GM18507 (cell line): ENCODE measurements at places on chromosomes 6 and 20.

GRCh38 chr6:118890997-118891790 is 2.8 kb upstream of the ASF1A start:
- no peak for DNase-seq

GRCh38 chr20:16481977-16482376 is 91.3 kb downstream of the KIF16B start:
- no peak for DNase-seq

DNA sequence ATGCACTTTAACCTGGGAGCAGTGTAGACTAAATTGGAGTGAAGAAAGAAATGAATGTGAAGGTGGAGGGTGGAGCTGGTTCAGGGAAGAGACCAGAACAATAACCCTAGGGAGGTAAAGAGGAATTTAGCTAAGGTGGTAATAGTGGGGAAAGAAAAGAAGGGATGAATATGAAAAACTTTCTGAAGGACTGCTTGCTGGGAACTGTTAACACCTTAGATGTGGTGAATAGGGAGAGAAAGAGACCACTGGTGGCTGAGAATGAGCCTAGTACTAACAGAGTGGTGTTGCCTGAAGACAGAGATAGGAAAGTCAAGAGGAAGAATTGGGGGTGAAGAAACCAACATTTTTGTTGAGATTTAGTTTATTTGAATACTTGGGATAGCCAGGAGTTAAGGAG is 78.4 kb upstream of the HS3ST5 start:
- no peak for DNase-seq

DNA sequence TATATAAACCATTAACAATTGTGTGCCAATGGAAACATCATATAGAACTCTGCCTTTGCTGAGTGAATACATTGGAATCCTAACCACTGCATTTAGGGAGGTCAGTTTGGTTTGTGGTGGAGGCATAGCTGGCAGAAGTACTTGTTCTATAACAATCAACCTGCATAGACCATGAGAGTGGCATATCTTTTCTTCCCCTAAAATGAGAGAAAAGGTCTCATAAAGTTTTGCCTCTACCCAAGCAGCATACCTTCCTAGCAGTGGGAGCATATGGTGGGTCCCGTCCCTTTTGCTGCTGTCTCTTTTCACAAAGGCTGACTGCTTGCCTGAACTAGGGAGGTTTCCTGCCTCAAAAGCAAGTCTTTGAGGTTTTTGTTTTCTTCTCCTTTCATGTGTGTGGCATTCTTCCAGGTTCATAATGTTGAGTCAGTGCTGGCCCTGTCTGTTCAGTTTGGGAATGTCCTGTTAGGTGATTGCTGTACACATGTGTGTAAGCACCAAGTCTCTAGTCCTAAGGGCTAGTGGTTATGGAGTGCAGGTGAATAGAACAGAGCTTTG is 61.2 kb upstream of the SUPT3H start:
- DNase-seq = no peak

GRCh38 chr6:165961233-165961632 is 206.4 kb downstream of the TBXT start:
- DNase-seq = no peak

GRCh38 chr6:53496797-53497375 is 48.0 kb downstream of the GCLC start:
- DNase-seq = no peak

DNA sequence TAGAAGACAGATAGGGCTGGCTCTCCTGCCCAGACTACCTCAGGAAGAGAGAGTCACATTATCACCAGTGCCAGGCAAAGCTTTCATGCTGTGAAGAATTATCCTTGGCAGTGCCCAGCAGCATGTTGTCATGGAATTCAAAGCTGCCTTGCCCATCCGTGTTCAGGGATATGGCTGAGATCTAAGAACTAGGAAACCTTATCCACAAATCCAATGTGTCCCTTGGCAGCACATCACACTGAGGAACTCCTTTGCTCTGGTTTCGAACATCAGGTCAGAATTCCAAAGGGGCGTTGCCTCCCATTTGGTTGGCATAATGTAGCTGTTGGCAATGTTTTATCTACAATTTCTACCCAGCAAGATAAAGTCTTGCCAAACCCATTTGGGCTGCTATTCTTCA is 52.7 kb downstream of the ADGRF1 start:
- DNase-seq = no peak

DNA sequence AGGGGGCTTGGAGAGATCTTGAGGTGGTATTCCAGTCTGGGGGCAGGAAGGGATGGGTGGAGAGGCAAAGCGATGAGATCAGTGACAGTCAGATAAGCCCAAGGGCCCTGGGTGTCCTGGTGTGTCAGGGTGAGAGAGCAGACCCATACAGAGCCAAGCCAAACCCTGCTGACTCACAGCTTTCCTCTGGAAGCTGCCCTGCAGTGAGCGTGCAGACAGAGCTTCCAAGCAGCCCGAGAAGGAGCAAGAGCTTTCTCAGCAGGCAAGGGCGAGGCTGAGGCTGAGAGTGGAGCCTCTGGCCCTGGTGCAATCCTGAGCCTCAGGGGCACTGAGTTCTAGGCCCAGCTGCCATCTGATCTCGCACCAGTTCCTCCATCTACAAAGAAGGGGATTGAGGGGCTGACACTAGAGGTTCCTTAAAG is 91.1 kb upstream of the HIVEP1 start:
- DNase-seq = no peak

DNA sequence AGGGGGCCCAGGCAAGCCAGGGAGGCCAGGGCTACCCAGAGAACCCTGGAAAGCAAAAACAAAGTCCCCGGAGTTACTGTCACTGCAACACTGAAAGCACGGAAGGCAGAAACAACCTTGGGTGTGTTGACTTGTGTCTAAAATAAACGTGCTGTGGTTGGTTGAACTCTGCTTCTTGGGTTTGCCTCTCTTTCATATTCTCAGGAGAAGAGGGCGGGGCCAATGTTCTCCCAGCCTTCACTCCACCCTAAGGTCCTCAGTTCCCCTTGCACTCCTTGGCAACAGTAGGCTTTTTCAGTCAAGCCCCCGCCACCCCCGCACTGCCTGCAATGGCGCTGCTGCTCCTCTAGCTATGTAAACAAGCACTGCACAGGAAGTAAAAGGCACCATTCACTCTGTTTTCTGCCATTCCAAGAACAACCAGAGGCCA is 60.9 kb downstream of the COL9A1 start:
- DNase-seq = no peak

DNA sequence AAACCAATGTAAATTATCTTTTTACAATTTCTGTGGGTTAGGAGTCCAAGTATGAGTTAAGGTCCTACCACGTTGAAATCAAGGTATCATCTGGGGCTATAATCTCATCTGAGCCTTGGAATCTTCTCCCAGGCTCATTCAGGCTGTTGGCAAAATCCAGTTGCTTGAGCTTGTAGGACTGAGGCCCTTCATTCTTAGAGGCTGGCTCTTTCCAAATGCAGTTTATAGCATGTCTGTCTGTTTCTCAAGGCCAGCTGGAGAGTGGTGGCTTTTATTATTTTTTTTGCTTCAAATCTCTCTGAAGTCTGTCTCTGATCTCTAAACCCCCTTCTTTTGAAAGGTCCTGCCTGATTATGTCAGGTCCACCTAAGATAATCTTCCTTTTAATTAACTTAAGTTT is 177.2 kb upstream of the ASCC3 start:
- no peak for DNase-seq

DNA sequence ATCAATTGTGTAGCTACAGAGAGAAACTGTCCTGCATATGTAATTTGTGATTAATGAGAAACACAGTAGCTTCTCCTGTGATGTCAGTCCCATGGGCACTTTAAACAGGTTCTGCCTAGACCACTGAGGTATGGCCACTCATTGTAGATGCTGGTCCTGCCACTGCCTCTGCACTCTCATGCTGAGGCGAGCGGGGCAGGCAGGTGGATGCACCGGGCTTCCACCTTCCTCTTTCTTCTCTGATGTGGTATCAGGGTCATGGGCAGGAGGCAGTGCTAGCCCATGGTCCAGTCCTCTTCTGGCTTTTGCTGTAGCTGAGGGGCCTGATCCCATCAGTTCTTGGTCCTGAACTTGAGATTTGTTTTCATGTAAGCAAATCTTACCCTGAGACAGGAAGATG is 58.7 kb downstream of the ADGB start:
- DNase-seq = no peak

DNA sequence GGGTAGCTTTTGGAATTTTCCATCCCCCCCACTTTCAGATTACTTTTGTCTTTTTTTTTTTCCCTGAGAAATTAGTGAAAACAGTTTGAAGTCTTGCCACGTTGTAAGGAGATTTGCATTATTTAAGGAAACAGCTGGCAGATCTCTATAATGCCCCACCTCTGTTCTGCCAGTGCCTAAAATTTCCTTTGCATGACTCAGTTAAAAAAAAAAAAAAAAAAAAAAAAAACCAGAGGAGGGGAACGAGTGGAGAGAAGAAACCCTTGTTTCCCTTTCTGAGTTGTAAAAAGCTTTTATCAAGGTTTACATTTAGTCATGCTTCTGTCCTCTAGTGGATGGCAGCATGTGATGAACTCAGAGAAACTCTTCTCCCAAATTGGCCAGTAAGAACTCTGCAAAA is 33.5 kb downstream of the CARMIL1 start:
- no peak for DNase-seq

DNA sequence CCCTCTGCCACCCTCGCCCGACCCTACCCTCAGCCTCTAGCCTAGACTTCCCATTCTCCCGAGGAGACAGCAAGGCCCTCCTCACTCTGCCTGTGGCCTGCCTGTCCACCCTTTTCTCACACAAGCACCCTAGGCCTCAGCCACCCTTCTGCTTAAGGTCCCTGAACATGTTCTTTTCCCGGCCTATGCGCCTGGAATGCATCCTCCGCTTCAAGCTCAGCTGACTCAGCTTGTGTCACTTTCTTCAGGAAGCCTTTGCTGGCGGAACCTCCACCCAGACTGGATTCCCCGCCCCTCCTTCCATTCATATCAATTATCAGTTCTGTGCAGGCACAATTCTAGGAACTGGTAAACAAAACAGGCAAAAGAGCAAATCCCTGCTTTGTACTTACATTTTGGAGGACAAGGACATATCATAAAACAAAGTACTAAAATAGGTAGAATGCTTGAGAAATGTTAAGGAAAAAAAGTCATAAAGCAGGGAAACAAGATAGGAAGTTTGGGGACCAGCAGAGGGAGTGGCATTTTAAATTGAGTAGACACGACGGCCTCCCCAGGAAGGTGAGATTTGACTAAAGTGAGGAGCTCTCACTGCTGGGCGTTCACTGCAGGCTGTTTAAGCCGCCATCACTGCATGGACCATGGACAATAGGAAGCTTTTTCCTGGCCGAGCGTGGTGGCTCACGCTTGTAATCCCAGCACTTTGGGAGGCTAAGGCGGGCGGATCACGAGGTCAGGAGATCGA is 17.9 kb upstream of the SNHG17 start:
- DNase-seq = no peak

DNA sequence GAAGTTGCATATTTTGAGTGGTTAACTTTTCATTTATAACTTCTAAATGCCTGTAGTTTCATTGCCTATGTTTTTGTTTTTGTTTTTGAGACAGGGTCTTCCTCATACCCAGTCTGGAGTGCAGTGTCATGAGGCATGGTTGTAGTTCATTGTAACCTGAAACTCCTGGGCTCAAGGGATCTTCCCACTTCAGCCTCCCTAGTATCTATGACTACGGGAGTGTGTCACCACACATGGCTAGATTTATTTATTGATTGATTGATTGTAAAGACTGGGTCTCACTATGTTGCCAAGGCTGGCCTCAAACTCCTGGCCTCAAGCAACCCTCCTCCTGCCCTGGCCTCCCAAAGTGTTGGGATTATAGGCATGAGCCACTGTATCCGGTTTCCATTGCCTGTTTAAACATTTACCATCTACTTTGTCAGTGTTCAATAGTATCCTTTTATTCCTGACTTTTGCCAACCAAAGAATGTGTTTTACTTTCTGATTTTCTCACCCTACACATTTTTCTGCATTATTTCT is 144.6 kb downstream of the CDKAL1 start:
- DNase-seq = no peak

GRCh38 chr6:153096031-153096430 is 35.1 kb downstream of the RGS17 start:
- DNase-seq = no peak

GRCh38 chr6:46440141-46440540 is 51.1 kb downstream of the RCAN2 start:
- DNase-seq = no peak

DNA sequence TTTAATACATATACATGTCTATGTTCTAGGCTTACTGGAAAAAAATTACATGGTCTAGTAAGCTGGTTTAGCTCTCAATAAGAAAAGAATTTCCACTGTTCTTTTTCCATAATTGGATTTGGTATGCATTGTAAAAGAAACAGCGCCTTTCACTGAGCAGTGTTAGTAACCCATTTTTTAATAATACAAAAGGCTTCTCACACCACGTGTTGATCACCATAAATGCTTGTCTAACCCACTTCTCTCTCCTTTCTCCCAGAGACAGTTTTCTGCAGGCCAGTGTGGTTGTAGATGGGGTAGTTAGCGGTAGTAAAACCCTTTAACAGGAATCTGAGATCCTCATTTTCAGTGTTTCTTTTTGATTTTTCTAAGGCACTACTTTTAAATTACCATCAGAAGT is 348.7 kb upstream of the MANEA start:
- no peak for DNase-seq

- DNase-seq = no peak
Measured at GRCh38 chr20:13771853-13772453, 12.8 kb downstream of the ESF1 start.

- DNase-seq = no peak
Measured at GRCh38 chr6:24223115-24223919, 97.3 kb downstream of the NRSN1 start.

GRCh38 chr6:85493389-85493788 is 43.5 kb downstream of the NT5E start:
- no peak for DNase-seq

- no peak for DNase-seq
Measured at GRCh38 chr6:26195924-26196845, 109.0 kb downstream of the HFE start.

GRCh38 chr6:16403831-16404230 is 165.4 kb downstream of the GMPR start:
- DNase-seq = no peak

- no peak for DNase-seq
Measured at GRCh38 chr6:112065426-112065986, 11.6 kb downstream of the CCN6 start.

- no peak for DNase-seq
Measured at GRCh38 chr20:58389324-58389967, 417 bp downstream of the VAPB start.

- no peak for DNase-seq
Measured at GRCh38 chr6:125794342-125795137, 3.8 kb downstream of the NCOA7 start.

- DNase-seq = no peak
Measured at GRCh38 chr6:104954190-104954797, 2.6 kb upstream of the LIN28B start.

DNA sequence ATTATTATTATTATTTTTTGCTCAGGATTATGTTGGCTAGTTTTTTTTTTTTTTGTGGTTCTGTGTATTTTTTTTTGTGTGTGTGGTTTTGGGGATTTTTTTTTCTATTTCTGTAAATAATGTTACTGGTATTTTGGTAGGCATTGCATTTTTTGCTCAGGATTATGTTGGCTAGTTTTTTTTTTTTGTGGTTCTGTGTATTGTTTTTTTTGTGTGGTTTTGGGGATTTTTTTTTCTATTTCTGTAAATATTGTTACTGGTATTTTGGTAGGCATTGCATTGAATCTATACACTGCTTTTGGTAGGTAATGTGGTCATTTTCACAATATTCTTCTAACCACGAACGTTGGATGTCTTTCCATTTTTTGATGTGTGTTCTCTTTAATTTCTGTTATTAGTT is 17.4 kb downstream of the PHF3 start:
- no peak for DNase-seq
